ENCODE measurements at places on chromosomes 2 and 18.

DNA sequence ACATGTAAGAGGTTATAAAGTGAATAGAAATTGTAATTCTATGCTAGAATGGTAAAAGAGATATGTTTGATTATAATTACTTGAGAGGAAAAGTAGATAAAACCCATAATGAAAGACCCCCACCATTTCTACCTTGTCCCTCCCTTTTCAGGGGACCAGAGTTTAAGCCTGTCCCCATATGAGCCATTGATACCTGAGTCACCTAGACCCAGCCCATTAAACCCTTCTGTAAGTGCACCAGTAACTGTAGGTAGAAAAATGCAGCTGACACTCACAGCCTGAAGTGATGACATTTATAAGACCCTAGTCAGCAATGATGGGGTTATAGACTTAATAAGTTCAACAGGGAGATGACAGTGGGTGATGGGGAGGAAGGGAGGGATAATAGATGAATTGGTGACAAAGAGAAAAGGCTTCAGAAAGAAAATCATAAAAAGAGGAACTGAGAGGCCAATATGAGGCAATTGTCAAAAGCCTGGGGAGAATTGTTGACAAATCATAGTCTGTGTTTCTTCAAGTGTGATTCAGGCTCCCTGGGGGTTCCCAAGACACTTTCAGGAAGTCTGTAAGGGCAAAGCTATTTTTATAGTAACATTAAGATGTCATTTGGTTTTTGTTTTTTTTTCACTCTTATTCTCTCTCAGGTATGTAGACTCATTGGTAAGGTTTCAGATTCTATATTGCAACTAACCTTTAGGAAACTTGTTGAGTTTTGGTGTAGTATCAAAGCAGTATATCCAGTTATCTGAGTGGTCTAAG, 544.2 kb downstream of the SATB2 start:
- no peak for DNase-seq
- no peaks in the 10 kb centered on the region for H3K36me3 ChIP-seq
- no peak overlapping the region for H3K4me3 ChIP-seq
- H3K4me1 ChIP-seq: no peaks in the 10 kb centered on the region
- H3K27ac ChIP-seq: no peak overlapping the region

GRCh38 chr2:168517816-168518215, 61.7 kb downstream of the CERS6 start:
- peaks cover 8% of the 10 kb centered on the region for H3K4me1 ChIP-seq
- H3K27ac ChIP-seq: no peak overlapping the region
- no peak overlapping the region for H3K4me3 ChIP-seq
- H3K36me3 ChIP-seq: no peaks in the 10 kb centered on the region
- no peak for DNase-seq

DNA sequence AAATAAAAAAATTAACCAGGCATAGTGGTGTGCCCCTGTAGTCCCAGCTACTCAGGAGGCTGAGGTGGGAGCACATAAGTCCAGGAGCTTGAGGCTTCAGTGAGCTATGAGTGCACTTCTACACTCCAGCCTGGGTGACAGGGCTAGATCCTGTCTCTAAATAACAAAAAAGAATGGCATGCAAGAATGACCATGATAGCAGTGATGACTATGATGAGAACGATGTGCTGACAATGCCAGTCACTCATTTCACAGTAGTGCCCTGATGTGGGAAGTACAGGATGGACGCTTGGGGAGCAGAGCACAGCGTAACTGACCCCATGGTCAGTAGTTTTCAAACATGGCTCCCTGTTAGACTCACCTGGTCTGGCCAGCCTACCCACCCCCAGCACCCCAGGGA, 139.1 kb downstream of the VAPA start:
- no peak overlapping the region for H3K27ac ChIP-seq
- no peak for DNase-seq
- no peaks in the 10 kb centered on the region for H3K4me1 ChIP-seq
- no peaks in the 10 kb centered on the region for H3K36me3 ChIP-seq
- no peak overlapping the region for H3K4me3 ChIP-seq

DNA sequence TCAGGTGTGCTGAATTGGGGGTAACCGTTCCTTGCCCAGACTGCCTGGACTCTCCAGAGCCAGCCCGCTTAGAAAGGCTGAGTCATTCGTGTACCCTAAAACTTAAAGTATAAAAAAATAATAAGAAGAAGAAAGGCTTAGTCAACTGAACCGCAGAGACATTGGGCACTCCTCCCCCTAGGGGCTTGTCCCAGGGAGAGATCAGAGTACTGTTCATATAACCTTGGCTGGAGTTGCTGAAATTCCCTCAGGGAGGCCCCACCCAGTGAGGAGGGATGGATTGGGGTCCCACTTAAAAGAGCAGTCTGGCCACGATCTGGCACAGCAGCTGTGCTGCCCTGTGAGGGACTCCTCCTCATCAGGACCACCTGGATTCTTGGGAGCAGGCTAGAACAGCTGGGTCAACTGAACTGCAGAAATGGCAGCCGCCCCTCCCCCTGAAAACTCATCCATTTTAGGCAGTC, 37.2 kb downstream of the ANKRD12 start:
- H3K4me3 ChIP-seq: peak overlapping the region; percentile 43
- peak overlapping the region; percentile 75 for H3K27ac ChIP-seq
- no peaks in the 10 kb centered on the region for H3K27me3 ChIP-seq
- no peak for DNase-seq
- H3K36me3 ChIP-seq: peaks cover 32% of the 10 kb centered on the region
- peaks cover 75% of the 10 kb centered on the region for H3K4me1 ChIP-seq

DNA sequence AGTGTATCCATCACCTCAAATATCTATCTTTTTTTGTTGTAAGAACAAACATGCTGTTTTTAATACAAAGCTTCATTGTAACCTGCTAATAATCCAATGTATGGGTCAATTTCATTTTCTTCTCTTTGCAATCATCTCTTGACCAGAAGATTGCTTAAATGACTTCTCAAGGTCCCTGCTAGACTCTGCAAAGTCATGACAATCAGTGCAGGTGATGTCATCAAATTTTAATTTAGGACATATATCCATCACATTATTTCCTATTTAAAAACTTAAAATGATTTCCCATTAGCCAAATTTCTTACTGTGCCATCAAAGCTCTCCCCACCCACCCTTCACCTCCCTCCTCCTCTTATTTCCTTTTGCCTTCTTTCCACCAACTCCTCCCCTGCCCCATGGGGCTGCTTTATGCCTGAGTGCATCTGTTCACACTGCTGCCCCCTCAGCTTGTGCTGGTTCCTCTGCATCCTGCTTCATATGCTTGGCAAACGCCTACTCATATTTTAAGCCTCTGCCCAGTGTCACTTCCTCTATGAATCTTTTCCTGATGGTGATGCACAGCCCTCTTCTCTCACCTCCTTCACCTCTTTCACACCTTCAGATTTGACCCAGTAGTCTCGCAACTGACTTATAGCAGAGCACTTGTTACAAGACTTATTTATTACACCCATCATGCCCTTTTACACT, 20.3 kb downstream of the PLEK start:
- peak overlapping the region; percentile 92 for H3K27ac ChIP-seq
- DNase-seq: peak; percentile 41
- H3K36me3 ChIP-seq: peaks cover 76% of the 10 kb centered on the region
- H3K4me1 ChIP-seq: peaks cover 73% of the 10 kb centered on the region
- H3K27me3 ChIP-seq: no peaks in the 10 kb centered on the region

- peaks cover 47% of the 10 kb centered on the region for H3K27me3 ChIP-seq
- H3K4me3 ChIP-seq: no peak overlapping the region
- H3K36me3 ChIP-seq: no peaks in the 10 kb centered on the region
- H3K27ac ChIP-seq: no peak overlapping the region
- no peaks in the 10 kb centered on the region for H3K4me1 ChIP-seq
These were observed 200.9 kb upstream of the RAB6C start for GRCh38 chr2:129778584-129778877.

DNA sequence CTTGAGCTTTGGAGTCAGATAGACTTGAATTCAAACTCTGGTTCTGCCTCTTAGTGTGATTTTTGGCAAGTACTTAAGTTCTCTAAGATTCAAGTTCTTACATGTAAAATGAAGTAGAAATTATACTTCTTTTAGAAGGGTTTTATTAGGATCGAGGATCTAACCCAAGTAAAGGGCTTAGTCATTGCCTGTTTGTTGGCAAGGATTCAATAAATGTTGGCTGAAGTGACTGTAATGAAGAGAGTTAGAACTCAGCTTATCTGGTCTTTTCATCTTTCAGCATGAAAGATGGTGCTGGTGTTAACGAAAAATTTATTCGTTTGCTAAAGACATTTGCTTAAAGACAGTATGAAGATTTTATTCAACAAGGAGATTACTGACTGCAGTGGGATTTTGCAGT, 315.9 kb upstream of the THUMPD2 start:
- no peak overlapping the region for H3K4me3 ChIP-seq
- H3K27ac ChIP-seq: no peak overlapping the region
- H3K27me3 ChIP-seq: no peaks in the 10 kb centered on the region
- DNase-seq: no peak

- no peak for DNase-seq
- no peaks in the 10 kb centered on the region for H3K36me3 ChIP-seq
- H3K27ac ChIP-seq: no peak overlapping the region
These were observed 526 bp downstream of the CHN1 start for GRCh38 chr2:175004730-175004979.

DNA sequence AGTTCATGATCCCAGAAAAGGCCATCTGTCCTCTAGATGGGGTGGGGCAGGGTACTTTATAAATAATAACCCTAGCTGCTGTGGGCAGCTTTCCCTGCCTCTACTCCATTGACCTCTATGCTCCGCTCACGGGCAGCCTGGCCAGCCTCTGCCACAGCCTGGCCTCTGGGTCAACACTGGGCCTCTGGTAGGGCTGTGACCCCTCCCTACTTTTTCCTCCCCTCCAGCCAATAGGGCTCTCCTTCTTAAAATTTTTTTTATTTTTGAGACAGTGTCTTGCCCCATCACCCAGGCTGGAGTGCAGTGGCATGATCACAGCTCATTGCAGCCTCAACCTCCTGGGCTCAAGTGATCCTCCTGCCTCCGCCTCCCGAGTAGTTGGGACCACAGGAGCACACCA, 4.1 kb upstream of the GAREM2 start:
- peaks cover 12% of the 10 kb centered on the region for H3K27me3 ChIP-seq
- H3K4me3 ChIP-seq: no peak overlapping the region

DNA sequence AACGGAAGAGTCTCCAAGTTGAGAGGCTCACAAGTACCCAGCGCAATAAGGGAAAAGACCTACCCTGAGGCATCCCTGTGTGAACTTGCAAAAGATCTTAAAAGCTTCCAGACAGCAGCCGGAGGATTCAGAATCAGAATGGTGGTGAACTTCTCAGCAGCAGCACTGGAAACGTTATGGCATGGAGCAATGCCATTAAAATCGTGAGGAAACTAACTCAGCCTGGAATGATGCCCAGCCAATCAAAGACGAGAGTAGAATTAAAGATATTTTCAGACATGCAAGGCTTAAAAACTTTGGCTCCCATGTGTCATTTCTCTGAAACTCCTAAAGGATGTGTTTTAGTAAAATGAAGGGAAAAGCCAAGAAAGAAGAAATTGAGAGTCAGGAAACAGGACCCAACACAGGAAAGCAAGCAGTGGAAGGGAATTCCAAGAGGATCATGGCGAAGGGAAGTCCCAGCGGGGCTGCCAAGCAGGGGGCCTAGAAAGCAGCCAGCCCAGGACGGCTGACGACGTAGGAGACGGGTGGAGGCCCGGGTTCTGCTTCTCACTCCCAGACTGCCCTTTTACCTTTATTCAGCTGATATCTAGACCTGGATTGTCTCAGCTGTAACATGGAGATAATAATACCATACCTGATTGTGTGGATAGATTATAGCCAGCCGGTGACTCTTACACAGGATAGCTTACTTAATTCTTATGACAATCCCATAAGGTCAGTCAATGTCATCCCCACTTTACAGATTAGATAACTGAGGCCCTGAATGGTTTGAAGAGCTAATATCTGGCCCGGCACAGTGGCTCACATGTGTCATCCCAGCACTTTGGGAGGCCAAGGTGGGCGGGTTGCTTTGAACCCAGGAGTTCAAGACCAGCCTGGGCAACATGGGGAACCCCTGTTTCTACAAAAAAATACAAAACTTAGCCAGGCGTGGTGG, 92.8 kb downstream of the ASAP2 start:
- peaks cover 59% of the 10 kb centered on the region for H3K27me3 ChIP-seq
- H3K4me3 ChIP-seq: no peak overlapping the region
- no peak overlapping the region for H3K27ac ChIP-seq
- no peaks in the 10 kb centered on the region for H3K4me1 ChIP-seq
